Central memory CD4-positive, alpha-beta T cell (primary cell): ENCODE measurements at places on chromosomes 3 and 15.

GRCh38 chr3:171811913-171812335 lies 1.6 kb upstream of the PLD1 start:
- no peak for DNase-seq

DNA sequence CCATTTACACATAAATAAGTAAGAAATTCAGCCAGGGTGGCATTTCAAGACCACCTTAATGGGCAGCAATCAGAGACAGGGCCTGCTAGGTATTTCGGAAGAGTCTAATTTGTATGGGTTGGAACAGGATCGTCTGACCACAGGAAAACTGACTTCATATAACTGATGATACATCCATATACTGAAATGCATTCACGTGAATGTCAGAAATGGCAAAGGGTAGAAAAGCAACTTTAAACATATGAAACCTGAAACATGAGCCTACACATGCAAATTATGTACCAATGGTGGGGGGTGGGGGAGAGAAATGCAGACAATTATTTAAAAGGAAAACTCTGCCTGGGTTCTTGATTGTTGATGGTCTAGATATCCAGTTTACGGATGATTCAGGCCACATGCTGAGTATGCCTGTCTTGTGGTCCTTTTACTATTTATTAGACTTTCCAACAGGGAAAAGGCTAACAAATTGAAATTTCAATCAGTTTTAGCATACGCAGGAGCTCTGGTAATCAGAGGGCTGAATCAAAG lies 582.2 kb downstream of the FOXP1 start:
- no peak for DNase-seq

DNA sequence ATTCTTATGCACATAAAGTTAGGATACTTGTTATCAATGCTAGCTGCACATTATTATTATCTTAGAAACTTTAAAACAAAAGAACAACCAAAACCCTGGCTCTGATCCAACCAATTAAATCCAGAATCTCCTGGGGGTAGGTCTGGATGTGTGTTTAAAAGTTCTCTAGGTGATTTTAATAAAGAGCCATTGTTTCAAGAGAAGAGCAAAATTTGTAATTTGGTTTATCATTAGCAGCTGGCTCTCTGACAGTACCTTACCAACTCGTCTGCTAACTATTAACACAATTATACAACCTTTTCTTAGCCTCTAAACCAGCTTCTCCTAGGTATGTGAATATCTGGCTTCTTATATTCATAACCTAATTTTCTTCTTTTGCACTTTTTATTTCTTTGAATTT lies 68.9 kb downstream of the IFT80 start:
- DNase-seq: no peak

DNA sequence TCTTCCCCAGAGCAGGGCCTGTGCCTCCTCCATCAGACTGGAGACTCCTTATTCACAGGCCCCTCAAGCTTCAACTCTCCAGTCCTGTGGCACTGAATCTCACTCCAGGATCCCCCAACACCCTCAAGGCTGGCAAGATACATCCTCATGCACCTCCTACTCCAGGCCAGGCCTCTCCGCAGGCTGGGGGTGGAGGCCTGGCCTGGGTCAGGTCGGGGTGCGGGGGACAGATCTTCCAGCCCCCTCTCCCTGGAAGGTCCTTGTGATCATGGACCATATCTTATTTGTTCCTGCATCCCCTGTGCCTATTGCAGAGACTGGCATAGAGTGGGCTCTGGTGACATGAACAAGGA lies 147.3 kb downstream of the SMAD6 start:
- no peak for DNase-seq

- DNase-seq: no peak
These were observed 241.3 kb downstream of the ITPR1 start for GRCh38 chr3:4734454-4734853.

GRCh38 chr3:182786564-182787196 lies 6.6 kb upstream of the ATP11B start:
- DNase-seq: no peak

GRCh38 chr3:48178072-48178471 lies 10.1 kb downstream of the CDC25A start:
- no peak for DNase-seq

DNA sequence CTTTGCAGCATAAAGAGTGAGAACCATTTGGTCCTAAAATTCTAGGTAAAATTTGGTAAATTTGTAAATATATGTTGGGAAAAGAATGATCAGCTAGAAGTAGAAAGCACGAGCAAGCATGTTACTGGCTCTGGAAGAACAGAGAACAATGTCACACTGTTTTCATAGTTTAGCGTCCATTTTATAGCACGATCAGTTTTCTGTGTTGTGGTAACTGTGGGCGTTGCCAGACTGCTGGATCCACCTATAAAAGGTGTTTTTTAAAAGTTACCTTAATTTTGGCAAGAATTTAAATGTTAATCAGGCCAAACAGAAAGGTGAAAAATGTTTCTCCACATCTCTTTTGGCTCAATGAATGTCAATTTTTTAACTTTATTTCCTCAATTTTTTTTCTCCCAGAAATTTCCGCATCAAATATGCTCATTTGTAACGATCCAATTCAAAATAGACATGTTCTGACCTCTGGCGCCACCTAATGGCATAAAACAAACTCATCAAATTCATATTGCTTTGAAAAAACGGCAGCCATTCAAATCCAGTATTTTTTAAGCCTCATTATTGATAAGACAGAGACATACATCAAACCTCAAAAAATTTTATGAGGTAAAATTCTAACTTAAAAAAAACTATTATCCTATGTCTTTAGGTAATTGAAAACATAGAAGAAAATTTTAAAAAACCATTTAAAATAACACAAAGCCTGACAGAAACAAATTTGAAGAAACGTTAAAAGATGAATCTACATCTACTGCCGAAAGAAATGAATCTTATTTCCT lies 5.5 kb upstream of the GP5 start:
- peak; percentile 53 for DNase-seq

- DNase-seq: no peak
These were observed 19.2 kb downstream of the PLD1 start for GRCh38 chr3:171790898-171791691.

GRCh38 chr3:166223120-166223519 lies 385.9 kb upstream of the BCHE start:
- no peak for DNase-seq

DNA sequence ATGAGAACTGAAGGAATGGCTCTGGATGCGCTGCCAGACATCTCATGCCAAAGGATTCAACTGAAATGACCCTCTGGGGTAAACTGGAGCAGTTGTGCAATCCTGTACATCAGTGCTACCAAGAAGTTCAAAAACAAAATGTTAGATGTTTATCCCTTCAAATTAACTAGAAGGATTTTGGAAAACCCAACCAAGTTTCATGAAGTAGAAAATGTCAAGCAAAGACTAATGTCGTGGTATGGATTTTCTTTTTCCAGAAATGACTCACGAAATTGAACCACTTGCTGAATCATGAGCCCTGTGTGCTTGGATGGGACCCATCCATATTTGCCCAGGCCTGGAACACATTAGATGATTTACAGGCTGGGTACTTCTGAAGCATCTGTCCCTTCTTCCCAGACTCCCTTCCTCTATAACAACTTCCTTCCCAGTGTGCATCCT lies 101.6 kb downstream of the LRTM1 start:
- no peak for DNase-seq

- DNase-seq: no peak
These were observed 3.6 kb upstream of the ZNF774 start for GRCh38 chr15:90348456-90348855.

DNA sequence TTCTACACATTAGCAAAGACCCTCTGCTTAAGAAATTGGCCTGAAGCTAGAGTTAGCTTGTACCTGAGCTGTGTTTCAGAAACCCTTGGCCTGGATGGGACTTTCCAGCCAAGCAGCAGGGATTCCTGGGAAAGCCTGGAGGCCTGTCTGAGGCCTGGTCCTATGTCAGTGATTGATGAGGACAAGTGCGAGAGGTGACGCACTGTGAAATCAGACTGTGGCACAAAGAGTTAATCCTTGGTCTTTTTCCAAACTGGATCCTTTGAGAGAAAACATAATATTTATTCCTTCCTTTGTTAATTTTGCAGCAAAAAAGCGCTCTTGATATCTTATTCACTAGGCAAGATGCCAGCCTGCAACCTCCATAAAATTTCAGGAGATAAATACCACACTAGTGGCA lies 225.0 kb upstream of the ATP11B start:
- DNase-seq: no peak

GRCh38 chr15:25541228-25541627 lies 102.4 kb upstream of the UBE3A start:
- DNase-seq: no peak

DNA sequence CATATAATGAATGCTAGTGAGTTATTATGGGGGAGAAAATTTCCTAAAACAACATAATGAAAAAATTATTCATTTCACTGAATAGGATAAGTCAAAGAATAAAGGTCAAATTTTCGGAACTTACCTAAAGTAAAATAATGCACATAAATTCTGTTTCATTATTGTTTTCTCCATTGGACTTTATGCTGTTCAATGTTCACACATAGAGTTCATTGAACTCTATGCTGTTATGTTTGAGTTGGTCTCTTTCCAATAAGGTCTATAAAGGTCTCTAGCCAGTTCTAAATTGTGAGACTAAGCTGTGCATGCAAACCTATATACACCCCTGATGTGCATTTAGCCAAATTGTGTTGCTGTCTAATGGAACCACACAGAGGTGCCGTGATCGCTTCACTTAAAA lies 28.5 kb upstream of the STT3B start:
- DNase-seq: no peak

- no peak for DNase-seq
These were observed 63.1 kb downstream of the B3GALNT1 start for GRCh38 chr3:161042023-161042501.

- DNase-seq: no peak
These were observed 41.6 kb upstream of the BDH1 start for GRCh38 chr3:197597335-197597734.

GRCh38 chr3:163785693-163786092 lies 1292.6 kb downstream of the SI start:
- DNase-seq: no peak

DNA sequence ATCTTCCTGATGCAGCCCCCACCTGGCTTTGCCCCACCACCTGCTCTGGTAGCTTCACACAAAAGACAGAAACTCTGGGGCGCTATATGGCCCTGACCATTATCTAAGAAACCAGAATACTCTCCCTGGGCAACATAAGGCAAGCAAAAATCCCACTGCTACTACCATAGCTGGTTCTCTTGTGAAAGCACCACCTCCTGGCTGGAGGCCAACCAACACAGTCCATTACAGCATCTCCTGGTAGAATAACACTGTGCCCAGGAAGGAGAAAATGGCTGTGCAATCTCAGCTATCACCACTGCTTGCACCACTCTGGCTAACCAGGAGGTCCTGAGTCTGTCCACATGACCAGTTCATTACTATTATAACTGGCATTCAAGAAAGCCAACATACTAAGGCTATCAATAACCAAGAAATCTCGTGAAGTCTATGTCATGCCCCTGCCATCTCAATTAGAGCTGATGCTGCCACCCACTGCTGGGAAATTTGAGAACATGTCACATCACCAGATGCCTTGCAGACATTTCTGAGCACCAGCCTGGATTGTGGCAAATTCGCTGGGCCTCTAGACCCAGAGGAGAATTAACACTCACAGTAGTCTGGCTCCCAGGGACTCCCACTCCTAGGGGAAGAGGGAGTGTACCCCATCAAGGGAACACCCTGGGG lies 1114.8 kb downstream of the ROBO2 start:
- DNase-seq: no peak

GRCh38 chr3:18216996-18217395 lies 208.1 kb downstream of the SATB1 start:
- DNase-seq: no peak

GRCh38 chr3:113354307-113354706 lies 87.0 kb downstream of the CFAP44 start:
- no peak for DNase-seq

DNA sequence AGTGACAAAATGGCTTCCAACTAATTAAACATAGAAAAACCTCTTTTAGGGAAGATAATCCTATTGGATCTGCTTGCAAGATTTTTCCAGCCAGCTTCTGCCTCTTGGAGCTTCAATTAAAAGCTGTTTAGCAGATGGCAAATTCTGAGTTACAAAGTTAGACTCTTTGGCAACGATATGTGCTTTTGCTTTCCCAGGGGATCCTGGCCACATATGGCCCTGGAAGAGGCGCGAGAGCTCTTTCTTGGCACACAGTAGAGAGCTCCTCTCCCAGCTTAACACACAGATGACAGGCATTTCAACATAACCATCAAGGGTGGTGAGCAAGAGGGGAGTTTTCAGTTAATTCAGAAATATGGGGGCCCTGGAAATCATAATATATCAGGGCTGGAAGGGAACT lies 41.6 kb upstream of the GALNT15 start:
- DNase-seq: no peak

GRCh38 chr3:11591391-11592282 lies 52.1 kb downstream of the VGLL4 start:
- no peak for DNase-seq

DNA sequence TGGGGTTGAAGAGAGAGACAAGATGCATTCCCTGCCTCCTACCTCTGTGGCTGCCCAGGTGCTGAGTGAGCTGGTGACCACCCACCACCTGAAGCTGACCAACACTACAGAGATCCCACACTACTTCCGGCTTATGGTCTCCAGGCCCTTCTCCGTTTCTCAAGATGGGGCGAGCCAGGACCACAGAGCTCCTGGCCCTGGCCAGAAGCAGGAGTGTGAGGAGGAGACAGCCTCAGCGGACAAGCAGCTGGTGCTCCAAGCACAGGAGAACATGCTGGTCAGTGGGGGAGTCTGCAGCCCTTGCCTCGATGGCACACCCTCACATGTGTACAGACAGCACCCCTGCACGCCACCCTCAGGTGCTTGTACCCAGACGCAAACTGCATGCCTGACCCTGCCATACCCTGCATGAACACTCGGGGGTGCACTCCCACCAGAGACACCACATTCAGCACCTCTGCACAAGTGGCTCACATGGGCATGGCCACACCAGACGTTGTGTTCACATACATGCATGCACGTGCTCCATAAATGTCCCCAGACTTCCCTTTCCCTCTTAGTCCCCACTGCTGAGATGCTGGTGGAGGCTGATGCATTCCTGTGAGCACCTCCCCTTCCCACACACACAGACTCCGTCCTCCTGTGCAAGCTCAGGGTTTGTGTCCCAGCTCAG lies 19.0 kb downstream of the ACAA1 start:
- peak; percentile 65 for DNase-seq

- no peak for DNase-seq
These were observed 3.5 kb upstream of the CLRN1 start for GRCh38 chr3:150975992-150976368.

- no peak for DNase-seq
These were observed 208.6 kb upstream of the PFN2 start for GRCh38 chr3:150179330-150179729.

DNA sequence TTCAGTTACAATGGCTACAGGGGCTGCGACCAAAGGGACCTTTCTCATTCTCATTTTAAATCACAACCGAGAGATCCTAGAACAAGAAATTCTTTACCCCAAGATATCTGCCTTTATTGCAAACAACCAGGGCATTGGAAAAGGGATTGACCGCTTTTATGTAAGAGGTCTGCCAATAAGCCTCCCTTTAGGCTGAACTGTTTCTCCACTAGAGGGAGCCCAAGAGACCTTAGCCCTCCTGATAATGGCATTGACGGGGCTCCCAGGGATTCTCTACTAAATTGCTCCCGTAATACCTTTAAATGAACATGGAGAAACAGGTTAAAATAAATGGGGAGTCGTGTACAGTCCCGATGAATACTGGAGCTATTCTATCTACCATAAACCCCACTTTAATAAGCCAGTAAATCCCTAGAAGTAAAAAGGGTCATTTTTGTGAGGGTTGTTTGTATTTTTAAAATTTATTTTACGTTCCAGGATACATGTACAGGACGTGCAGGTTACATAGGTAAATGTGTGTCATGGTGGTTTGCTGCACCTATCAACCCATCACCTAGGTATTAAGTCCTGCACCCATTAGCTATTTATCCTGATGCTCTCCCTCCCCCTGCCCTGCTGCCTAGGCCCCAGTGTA lies 7.5 kb upstream of the IGSF10 start:
- peak; percentile 26 for DNase-seq
